GM13976 (cell line): ENCODE measurements at places on chromosomes 4 and X.

- peak; percentile 32 for DNase-seq
Observed at GRCh38 chrX:118974088-118974907, at the start of gene LONRF3. LONRF3 (plus strand) TSS chrX:118974618; CDS start chrX:118974781, 163 bp downstream.

- peak; percentile 35 for DNase-seq
Observed at GRCh38 chr4:15963001-15963451, at the start of gene FGFBP2. FGFBP2 (minus strand) TSS chr4:15963175; CDS start chr4:15963129, 46 bp downstream.

DNA sequence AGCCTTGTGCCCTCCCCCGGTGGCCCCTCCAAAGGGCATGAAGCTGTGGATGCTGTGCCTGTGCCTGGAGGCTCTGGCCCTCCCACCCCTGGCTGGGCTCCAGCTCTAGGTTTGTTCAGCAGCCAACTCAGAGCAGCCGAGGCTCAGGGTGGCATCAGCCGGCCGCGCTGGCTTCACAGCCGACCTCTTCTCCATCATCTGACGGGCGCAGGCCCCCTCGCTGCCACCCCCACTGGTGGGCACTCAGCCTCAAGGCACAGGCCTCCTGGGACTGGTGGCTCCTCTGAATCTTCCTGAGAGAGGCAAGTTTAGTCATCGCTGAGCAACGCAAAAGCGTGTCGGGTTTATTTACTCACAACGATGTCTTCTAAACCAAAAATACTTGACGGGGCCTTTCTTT is 46.0 kb downstream of the PCGF3 start:
- no peak for DNase-seq

GRCh38 chr4:123288309-123289025 is 108.1 kb upstream of the SPRY1 start:
- no peak for DNase-seq

DNA sequence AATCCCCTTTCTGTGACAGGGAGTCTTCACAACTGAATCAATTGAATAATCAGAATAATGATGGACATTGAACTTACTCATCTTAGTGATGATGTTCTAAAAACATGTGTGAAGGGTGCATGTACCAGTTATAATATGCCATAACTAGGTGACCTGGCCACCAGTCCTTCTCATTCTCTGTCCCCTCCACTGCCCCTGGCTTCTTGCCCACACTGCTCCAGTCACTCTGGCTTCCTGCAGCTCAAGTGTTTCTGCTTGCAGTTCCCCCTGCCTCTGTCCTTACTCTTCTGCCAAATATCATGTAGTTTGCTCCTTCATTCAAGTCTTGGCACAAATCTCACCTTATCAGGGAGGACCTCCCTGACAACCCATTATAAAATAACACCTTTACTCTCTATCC is 168.1 kb upstream of the SLC7A11 start:
- DNase-seq = peak; percentile 13

DNA sequence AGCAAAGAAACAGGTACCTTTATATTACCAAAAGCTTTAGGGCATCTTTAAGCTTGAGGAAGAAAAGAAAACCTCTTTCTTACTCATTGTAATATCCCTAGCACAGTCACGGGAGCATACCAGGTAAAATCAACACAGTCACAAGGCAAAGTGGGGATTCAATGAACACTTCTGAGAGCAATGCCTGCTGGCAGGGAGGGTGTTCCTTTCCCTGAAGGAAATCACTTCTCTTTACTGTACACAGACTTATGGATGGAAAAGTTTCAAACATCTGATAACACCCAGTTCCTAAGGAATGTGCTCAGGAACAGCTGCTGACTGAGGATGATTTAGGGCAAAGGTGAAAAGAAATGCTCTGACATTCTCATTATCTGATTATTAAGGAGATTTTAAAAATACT is 94.8 kb downstream of the MAML3 start:
- DNase-seq = no peak

GRCh38 chrX:119013164-119013563 is 38.7 kb downstream of the LONRF3 start:
- DNase-seq = no peak

DNA sequence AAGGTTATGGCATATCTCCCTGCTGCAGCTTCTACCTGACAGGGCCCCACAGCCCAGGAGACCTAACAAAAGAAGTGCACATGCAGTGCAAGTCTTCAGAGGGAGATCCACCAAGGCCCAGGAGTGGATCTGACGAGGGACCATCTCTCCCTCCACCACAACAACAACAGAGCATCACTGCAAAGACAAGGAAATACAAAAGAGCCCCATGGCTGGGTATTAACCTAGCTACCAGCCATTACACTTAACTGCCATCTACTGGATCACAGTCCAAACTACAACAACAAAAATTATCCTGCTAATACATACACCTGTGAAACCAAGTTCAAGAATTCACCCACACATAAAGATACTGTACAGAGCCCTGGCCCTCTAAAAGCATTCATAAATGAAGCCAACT is 280.2 kb upstream of the SLC7A11 start:
- DNase-seq = peak; percentile 13

DNA sequence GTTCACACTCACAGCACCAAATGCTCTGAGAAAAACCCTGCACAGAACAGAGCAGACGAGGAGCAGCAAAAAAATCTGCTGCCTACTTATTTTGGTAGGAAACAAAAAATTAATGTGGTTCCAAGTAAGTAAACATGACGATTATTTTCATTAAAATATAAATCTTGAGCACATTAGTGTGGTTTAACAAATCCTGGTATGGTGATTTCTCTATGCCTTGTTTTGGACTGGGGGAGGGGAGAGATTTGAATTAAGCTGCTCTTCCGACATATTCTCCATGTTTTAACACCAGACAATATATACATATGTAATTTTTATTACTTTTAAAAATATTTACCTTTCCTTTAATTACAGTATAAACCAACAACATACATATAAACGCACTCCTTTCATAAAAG is 1.8 kb downstream of the CAMK2D start:
- no peak for DNase-seq

DNA sequence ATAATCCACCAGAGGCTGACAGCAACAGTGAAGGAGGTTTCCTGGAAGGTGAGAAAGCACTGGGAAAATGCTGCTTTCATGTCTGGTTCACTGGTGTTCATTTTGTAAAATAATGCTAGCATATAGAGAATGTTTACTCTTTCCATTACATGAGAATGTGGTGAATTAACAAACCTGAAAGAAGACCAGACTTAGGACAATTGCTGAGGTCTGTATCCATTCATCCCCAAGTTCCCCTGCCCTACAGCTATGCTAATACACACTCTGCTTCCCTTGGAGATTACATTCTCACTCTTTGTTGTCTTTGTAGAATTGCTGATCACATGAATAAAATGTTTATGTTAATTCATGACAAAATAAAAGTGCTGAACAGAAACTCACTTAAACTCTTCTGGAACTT is 99.5 kb downstream of the ARHGAP6 start:
- DNase-seq = no peak

- no peak for DNase-seq
Observed at GRCh38 chrX:34653811-34654210, 3.3 kb downstream of the TMEM47 start.

DNA sequence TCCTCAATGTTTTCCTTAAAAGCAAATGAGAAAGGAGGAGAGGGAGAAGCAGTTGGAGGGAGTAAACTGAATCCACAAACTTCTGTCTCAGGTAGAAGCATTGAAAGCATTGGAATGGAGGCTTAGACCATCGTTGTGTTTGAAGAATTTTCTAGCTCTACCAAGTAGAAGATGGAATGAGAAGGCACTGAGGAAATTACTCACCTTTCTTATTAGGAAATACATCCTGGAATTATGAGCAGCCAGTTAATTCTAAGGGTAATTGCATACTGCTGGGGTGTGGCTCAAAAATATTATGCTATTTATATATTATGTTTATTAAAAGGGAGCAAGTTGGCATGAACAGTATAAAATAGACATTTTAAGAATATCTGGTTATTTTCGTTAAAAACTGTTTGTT is 12.9 kb downstream of the PGM2 start:
- DNase-seq = no peak
